Coronary artery (tissue), 2 donors: ENCODE measurements at places on chromosomes 7 and 10.
A peak's percentile ranks its signal among the peaks of the same experiment; 100 is the strongest.

DNA sequence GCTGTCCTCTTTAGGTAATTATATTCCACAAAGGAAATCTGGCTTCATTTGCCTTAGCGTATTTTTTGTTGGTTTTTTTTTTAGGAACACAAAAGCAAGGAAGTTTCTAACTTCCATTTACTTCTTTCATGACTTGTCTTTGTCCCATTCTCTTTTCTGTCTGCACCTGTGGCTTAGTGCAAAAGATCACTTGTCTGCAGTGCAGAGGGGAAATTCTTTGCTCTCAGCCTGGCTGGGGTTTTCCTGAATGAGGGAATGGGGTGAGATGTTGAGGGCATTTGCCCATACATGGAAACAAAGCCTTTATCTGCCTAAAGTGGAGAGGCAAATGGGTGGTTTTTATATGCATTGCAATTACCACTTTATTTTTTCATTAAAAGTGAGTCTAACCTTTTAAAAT lies 361.1 kb upstream of the IGFBP3 start:
- no peak for DNase-seq

DNA sequence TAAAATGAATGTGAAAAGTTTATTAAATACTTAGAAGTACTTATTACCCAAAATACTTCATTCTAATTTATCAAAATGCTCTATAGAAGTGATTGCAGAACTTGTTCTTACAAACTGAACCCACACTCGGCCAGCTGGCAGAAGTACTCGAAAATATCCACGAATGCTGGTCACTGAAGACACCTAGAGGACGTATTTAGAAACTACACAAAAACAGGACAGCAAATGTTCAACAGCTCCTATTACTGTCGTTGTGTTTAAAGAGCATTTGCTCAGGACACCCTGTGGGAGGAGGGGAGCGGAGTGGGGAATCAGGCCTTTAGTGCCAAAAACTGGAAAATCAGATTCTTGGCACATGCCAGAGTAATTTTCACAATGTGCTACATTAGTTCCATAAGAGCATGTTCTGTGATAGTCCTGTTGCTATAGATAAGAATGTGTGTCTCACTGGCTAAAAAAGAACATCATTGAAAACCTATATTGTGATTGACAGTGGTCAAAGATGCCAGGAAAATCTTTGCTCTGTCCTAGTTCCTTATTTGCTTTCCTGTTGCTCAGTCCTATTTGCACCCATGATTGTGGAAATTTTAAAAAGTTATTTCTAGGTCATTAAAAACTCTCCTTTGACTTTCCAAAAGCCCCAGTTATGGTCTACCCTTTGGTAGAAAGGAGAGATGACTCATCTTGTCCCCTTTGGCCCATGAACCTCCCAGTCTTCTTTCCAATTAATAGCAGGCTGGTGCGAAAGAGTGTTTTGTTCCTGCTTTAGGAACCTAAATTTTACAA lies 49.0 kb upstream of the NRBF2 start:
- DNase-seq, result no peak

GRCh38 chr7:134852625-134853024 lies 73.2 kb downstream of the CALD1 start:
- DNase-seq, result no peak

- DNase-seq, result no peak
Observed at GRCh38 chr10:69272624-69273023, 5.7 kb upstream of the HK1 start.

- no peak for DNase-seq
Observed at GRCh38 chr10:21599582-21599981, 65.5 kb downstream of the MLLT10 start.

DNA sequence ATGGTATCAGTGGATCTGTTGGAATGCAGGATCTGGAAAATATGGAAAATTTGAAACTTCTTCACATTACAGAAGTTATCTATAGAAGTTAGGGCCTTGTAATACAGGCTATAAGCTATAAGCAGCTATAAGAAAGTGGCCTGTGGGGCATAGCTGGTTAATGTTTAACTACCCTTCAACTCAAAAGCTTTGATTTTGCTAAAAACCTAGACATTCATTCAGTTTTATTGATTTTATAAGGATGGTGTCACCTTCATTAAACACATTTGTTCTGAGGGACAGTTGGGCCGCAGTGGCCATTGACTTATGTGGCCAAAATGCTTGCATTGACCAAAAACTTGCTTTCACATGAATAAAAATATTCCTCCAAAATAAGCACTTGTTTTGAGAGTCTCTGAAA lies 13.1 kb upstream of the AKR1C3 start:
- no peak for DNase-seq

DNA sequence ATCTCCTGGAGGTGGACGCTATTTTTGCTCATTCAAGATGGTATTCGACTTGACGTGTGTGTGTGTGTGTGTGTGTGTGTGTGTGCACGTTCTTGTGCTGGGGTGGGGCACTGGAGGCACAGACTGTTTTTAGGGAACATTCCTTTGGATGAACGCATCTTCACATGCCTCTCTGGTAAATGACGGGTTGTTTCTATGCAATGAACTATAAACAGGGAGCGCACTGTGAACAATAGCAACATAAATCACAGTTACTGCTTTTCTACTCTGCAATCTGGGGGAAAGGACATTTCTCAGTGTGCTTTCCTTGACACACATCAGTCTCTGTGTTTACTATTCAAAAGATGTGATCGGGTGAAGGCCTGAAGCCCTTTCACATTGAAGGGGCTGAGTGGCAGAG lies 120.1 kb upstream of the PITRM1 start:
- no peak for DNase-seq

DNA sequence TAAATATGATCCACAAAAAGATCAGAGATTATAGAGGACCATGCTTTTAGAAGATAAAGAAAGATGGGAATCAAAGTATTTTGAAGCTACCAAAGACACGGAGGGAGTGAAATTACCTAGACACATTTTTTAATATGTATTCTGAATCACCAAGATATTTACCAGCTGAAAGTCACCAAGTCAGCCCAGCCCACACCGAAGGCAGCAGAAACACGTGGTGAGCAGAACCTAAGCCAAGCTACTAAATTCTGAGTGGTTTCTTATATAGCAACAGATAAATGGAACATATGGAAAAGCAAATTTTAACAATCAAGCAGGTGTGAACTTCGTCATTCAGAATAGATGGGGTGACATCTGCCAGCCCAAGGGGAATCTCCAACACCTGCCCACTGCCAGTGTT lies 134.7 kb upstream of the AKR1E2 start:
- no peak for DNase-seq

DNA sequence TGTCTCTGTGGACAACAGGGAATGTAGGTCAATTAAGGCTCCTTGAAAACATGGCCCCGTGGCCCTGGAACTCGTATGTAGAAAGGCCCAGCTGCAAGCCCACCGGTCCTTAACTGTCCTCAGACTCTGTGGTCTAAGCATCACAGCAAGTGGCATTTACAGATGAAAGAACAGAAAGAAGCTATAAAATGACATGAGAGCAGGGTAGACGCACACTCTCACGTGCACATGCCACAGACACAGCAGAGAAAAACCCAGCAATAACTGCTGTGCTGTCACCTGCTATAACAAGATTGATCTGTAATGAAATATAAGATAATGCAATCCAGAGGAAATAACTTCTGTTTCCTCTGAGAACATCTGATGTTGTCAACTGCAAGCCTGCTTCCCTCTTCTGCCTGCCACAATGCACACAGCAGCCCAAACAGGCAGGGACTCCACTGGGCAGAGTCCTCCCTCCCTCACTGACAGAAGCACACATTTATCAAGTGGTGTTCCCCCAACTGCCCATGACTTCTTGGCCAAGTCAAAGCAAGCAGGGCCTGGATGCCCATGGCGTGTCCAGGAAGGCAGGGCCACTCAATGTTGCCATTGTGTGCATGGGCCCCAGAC lies 63.9 kb downstream of the GFRA1 start:
- DNase-seq, result no peak

- DNase-seq, result peak; percentile 47
Observed at GRCh38 chr10:1488970-1489548, 248.3 kb downstream of the ADARB2 start.

DNA sequence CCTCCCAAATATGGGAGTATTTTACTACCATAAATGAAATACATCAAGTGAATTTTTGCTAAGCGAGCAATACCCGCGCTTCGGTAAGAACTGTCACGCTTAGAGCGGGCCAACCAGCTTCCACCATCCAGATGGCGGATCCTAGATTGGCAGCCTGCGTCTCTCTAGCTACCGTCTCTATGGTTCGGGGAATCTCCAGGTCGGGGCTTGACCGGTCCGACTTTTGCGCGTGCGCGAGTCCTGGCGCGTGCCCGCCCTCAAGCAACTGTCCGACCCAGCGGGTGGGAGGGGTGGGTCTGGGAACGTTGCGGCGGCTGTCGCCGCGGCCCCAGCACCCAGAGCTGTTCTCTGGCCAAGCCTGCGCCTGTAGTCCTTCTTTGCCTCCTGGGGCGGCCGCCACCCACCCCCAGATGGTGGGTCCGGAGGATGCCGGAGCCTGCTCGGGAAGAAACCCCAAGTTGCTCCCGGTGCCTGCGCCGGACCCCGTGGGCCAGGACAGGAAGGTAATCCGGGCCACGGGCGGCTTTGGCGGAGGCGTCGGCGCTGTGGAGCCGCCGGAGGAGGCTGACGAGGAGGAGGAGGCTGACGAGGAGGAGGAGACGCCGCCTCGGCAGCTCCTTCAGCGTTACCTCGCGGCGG lies at the start of gene TBC1D12:
Gene TBC1D12, plus strand, starts transcription at position 338 of the 639 bp plus-strand sequence. Its CDS starts 73 bp downstream, at position 411.
- DNase-seq, result peak; percentile 95

DNA sequence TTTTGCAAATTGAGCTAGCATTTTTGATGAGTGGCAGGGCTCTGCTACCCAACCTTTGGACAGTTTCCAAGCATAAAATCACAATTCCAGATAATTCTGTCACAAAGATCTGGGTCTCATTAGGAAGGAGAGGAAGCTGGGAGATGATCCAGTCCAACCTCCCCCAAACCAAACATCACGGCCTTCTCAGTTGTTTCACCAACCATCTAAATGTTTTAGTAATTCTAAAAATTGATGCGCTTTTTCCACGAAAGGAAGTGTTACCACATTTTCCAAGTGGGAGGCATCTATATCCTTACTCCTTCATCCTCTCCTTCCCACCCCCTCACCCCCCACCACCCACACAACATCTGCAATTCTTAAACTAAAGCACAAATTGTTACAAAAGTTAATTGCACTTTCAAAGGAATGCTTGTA lies 108.3 kb downstream of the EGFR start:
- DNase-seq, result no peak

GRCh38 chr7:121390617-121391016 lies 5.5 kb downstream of the FAM3C start:
- DNase-seq, result no peak

DNA sequence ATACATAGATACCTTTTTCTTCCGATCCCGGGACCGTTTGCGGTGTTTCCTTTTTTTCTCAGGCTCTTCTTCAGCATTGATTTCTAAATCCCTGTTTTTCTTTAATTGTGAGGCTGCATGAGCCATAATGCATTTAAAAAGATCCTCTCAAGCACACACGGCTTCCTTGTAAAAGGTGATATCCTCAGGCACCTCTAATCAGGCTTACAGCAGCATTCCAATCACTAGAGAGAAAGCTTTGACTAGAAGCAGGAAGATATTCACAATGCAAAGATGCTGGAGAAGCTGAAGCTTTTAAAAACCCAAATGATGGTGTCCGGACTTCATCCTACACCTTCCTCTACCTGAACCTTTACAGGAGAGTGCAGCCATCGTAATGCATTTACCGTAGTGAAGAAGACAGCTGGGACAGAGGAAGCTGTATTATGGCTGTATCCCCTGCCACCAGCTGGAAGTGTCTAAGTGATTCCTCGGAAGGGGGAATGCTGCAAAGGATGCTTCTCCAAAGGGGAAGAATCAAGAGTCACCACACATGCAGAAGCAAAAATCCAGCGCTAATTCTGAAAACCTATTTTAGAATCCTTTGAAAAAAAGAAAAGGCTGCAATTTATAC lies at the start of gene ANK3:
Gene ANK3, minus strand, starts transcription at position 463 of the 613 bp plus-strand sequence. Its CDS starts 337 bp downstream, at position 126.
- DNase-seq, result no peak

DNA sequence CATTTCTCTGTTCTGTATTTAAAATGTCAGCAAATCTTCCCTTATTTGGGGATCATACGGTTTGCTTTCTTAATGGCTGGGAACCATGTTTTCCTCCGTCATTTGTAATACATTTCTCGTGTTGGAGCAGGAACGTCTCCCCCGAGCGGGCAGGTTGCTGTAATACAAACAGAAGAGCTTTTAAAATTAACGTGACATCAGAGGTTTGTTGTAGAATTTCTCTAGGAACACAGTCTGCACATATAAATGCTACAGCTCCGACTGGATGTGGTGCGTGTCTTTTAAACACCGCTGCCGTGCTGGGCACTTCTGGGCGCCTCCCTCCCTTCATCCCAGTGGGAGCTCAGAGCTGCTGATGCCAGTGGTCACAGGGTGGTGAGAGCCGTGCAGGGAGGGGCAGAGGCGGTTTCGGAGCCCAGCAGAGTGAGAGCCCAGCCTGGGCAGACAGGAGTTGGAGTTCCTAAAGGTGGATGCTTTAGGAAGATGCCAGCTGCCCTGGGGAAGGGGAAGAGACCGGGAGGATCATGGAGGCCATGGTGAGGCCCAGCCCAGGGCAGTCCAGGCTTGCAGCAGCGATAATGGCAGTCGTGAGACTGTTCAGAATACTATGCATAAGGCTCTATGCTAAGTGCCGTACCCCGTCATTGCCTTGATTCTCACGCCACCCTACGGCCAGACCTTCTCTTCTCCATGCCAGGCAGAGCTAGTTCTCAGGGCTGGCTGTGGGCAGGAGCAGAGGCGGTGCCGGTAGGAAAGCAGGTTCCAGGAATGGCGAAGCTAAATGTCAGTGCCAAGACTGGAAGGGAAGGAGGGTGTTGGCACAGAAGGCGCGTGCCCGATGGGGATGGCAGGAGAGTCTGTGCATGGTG lies 96.2 kb downstream of the GLRX3 start:
- DNase-seq, result peak; percentile 61

DNA sequence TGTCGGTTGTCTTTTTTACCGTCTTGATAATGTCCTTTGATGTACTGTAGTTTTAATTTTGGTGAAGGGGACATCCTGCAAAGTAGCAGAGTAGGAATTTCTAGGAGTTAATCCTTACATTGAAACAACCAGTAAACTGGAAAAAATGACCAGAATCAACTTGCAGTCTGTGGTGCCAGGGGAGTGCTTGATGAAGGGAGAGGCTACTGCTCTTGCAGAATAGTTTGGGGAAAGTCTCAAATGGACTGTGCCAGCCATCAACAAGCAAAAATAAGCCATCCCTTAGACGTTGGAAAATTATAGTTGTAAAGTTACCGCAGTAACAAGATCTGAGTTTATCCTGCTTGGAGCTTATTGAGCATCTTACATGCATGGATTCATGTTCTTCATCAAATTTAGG lies 32.4 kb downstream of the TRIM24 start:
- DNase-seq, result no peak
